ENCODE measurements at places on chromosomes 4 and X. TPM values are rescaled to one million over a fixed set of nuclear protein-coding genes. Genes with fewer than 3 reads are reported as not detected.

CENPVL3 gene
- total RNA-seq = 2.0 TPM

FGFRL1 gene
- 64.9 TPM for total RNA-seq

CT45A9 gene
- total RNA-seq = not detected

GLRA3 gene
- not detected for total RNA-seq

- H3K36me3 ChIP-seq = no peaks in the 10 kb centered on the region
- H3K4me1 ChIP-seq = no peaks in the 10 kb centered on the region
- H3K27ac ChIP-seq = no peak overlapping the region
Measured at GRCh38 chrX:103343105-103343504, 13.1 kb downstream of the TCEAL7 start.

GRCh38 chrX:29359276-29359675, 772.0 kb downstream of the IL1RAPL1 start:
- no peaks in the 10 kb centered on the region for H3K36me3 ChIP-seq
- DNase-seq = no peak
- H3K4me1 ChIP-seq = no peaks in the 10 kb centered on the region
- H3K4me3 ChIP-seq = no peak overlapping the region
- H3K27me3 ChIP-seq = no peaks in the 10 kb centered on the region

DNA sequence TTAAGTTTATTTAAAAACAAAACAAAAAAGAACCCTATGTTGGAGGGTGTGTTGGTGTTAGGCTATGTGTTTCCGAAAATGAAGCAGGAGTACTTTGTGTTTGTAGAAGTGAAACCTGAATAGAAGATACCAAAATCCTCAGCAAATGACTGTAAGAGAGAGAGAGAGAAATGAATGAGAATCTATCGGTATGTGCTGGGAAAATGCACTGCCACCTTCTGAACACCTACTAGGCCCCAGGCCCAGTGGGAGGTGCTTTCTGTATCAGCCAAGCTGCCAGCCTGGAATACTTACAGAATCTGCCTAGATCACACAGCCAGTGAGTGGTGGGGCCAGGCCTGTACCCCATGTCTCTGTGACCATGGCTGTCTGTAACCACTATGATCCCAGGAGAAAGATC, 14.9 kb upstream of the PIM2 start:
- no peaks in the 10 kb centered on the region for H3K27me3 ChIP-seq
- DNase-seq = no peak
- no peak overlapping the region for H3K27ac ChIP-seq
- H3K36me3 ChIP-seq = peaks cover 10% of the 10 kb centered on the region
- H3K4me3 ChIP-seq = no peak overlapping the region
- H3K4me1 ChIP-seq = peaks cover 12% of the 10 kb centered on the region
